Right hindlimb (tissue), 1 donor: ENCODE measurements at places on chromosomes 6 and 20.

DNA sequence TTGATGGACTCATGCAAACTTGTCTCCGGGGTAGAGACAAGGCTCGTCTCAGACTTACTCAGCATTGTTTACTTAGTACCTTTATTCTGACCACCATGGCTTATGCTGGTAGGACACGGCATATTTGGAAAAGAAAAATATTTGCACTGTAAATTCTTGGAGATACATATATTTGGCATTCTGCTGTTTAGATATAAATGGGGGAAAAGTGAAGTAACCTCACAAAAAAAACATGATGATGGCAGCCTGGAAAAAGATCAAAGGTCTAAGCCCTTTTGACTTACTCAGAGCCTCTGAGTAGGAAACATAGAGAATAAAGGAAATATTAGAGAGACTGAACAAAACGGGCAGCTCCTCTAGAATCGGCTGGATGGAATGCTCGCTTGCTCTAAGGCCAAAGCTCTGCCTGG lies 32.5 kb downstream of the PDE10A start:
- DNase-seq, result no peak

DNA sequence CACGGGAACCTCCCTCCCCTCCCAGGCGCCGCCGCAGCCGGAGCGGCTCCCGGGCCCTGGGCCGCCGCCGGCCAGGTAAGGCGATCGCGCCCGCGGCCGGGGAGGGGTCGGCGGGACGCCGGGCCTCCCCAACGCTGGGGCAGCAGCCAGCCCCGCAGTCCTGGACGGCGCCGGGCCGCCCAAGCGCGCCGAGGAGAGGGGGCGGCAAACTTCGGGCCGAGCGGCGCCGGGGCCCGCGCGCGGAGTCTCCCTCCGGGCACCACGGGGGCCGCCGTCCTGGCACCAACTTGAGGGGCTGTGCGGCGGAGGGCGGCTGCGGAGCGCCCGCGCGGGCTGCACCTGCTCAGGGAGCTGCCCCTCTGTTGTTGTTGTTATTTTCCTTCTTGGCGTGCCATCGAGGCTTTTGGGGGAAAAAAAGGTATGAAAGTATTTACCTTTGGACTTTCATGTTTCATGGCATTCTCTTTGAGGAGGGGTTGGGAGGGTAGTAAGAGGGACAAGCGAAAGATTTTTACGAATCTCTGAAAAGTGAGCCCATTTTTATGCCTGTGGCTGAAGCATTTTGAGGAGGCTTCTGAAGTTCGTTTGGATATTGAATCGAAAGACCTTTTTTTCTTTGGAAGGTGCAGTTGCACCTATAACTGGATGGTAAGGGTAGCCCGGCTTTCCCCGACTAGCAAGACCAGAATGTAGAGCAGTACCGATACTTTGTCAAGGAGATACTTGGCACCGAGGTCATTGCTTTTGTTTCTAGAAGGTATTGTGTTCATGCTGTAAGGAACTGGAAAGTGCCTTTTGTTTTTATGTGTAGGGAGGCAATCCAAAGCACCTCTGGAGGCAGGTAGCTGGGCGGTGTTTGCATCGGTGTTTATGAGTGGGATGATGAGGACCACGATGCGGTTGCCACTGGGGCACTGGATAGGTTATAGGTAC lies at the start of gene RNF182:
TSS of gene RNF182 (plus strand) at position 4 of the 933 bp plus-strand sequence. CDS start 52,168 bp downstream, outside the sequence.
- peak; percentile 20 for DNase-seq

DNA sequence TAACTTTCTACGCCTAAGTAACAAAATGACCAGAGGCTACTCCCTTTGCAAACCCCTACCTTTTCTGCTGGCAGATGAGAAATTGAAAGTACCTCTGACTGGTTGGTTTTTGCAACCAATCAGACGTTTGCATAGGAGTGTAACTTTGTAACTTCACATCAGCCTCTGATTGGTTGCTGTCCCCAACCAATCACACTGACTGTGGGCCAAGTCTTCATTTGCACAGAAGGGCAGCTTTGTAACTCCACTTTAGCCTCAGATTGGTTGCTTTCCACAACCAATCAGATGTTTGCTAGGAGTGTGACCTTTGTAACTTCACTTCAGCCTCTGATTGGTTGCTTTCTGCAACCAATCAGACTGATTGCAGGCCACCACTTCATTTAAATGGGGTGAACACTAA lies 89.1 kb downstream of the ME1 start:
- DNase-seq, result no peak

GRCh38 chr6:34658605-34659265 lies 37.8 kb downstream of the ILRUN start:
- no peak for DNase-seq

DNA sequence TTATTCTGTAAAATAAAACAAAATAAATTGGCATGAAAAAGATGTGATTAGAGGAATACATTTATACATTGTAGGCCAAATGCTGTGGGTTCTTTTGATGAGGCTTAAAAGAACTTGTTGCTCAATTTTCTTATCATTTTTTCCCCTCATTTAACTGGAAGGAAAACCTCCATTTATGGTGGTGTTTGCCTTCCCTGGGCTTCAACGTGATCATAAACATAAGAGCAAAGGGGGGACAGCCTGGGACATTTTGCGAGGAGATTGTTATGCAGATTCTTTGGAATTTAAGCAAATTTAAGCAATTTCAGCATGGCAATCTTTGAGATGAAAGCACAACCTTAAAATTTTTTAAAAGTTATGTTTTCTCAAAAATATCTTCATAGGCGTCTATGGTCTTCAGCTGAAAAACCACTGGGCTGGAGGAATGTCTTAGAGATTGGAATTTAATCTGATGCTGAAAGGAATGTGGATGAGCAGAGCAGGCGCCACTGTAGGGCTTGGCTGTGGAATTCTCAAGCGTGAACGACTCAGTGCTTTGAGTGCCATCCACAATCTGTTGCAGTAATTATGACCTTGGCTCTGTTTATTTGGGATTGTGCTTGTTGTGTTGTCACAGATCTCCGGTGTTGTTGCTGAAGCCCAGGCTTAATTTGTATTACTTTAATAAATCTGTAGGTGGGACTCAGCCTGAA lies 149.4 kb upstream of the MLIP start:
- DNase-seq, result no peak

- no peak for DNase-seq
Observed at GRCh38 chr6:1055015-1055921, 256.6 kb upstream of the FOXQ1 start.

GRCh38 chr6:72683797-72684196 lies 61.9 kb downstream of the KCNQ5 start:
- DNase-seq, result no peak

DNA sequence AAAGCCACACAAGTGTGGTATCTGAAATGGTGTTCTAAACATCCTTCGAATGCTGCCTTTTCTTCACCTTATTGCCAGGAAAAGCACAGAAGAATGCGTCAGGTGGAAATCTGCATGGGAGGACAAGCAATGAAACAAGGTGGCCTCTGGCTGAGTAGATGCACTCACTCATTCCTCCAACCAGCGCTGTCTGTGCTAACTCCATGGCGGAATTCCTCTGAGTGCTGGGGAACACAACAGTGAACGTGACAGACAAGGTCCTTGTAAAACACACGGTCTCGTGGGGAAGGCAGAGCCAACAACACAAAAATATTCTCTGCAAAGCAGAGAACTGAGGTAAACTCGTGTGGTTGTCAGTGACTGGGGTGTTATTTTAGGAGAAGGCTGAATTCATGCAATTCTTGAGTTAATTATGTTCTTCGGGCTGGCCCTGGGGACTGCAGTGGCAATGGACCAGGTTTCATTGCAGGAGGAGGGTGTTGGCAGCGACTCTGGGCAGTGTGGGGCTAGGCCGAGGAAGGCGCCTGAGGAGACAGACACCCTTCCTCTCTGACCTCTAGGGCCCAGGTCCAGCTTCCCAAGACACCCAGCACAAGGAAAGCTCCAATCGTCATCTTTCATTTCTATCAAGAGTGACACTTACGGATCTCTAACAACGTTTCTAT lies 339.7 kb downstream of the PRKN start:
- DNase-seq, result no peak

DNA sequence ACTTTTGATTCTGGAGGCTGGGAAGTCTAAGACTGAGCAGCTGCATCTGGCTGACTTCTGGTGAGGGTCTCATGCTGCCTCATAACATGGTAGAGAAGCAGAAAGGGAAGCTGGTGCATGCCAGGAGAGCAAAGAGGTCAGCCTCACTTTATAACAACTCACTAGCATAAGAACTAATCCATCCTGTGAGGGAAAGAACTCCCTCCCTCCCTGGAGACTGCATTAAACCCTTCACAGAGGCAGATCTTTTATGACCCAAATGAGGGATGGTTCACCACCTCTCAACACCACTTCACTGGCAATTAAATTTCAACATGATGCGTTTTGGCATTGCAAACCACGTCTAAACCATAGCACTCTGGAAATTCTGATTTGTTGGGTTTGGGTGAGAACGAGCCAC lies 33.9 kb downstream of the STXBP5 start:
- DNase-seq, result no peak

DNA sequence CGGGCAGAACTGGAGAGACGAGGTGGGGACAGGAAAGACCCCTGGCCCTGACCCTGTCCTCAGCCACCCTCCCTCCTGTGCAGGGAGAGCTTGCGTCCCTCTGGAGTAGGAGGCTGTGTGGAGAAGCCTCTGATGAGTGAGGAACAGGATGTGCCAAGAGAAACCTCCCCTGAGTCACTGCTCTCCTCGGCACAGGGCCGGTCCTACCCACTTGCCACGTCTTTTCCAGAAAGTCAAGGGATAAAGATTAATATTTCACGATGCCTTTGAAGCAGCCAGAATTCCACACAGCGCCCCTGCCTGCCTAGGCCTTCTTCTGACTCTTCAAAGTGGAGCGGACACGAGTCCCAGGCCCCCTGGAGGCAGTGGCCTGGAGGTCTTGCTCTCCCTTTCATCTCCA lies 34.9 kb upstream of the THBS2 start:
- DNase-seq, result no peak

GRCh38 chr6:11608600-11609323 lies 71.2 kb downstream of the TMEM170B start:
- DNase-seq, result no peak

DNA sequence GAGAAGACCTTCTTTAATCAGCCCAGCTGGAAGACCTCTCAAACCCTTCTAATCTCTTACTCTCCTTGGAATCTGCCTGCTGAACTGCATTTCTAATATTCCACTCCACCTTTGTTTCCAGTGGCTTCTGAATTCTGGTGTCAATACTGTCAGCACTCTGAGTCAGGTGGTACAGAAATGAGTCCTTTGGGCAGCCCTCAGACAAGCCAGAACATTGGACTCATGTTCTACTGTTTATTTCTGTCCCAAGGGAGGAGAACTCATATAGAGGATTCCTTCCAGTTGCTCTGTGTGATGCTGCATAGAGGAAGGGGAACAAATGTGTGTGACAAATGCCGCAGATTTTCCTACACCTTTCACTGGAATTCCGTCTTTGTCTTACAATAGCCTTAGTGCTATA lies 114.8 kb downstream of the PHF3 start:
- DNase-seq, result no peak

GRCh38 chr6:147390909-147391536 lies 117.5 kb upstream of the SAMD5 start:
- DNase-seq, result peak; percentile 34

- DNase-seq, result no peak
Observed at GRCh38 chr20:17959257-17959627, 9.4 kb downstream of the SNX5 start.

DNA sequence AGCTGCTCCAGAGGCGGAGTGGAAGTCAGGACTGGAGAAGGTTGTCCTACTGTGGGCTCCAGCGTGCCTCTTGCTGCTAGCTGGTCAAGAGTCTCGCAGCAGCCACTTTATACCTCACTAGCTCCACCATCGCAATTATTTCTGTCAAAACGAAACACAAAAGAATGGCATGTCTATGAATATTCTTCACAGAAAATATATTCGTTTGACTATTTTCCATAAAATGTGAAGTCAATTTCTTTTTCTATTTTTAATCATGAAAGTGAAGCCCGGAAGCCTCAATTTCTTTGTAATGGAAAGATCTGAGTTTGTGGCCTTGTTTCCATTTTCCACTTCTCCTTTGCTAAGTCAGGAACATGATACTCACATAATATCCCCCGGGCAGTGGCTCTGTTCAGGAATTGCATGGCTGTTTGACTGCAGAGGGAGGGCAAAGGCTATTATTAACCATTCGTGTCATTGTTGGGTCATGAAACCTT lies 51.7 kb downstream of the DTD1 start:
- peak; percentile 45 for DNase-seq

- DNase-seq, result no peak
Observed at GRCh38 chr20:46951405-46951804, 56.8 kb downstream of the EYA2 start.

DNA sequence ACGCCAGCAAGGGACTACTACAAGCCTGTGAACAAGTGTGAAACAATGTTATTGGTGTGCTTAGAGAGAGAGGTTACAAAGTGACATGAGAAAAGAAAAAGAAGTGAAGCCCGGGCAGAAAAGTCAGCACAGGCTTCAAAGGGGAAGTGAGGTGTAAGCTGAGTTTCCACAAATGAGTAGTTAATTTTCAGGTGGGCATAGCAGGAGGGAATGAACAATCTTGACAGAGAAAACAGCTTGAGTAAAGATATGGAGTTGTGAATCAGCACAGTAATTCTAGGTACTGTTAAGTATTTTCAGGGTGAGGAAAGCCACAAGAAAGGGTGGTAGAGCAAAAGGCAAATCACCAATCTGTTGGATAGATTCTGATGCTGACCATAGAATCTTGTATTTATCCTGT lies 4.3 kb downstream of the KCNQ5 start:
- no peak for DNase-seq

DNA sequence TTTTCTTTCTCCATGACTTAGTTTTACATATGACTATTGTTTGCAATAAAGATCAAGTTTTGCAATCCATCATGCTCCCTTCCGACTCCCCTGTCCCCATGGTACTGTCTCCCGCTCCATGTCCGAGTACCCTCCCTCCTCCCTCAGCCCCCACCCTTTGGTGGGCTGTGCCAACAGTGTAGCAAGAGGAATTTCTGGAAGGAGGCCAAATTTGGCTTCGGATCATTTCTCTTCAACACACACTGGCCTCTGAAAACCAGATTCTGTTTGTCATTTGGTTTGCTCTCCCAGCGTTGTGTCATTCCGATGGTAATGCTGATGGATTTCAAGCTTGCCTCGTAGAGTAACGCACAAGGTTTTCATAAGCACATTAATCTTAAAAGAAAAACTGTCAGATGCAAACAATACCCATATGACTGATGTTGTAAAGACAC lies 22.9 kb upstream of the PAX1 start:
- DNase-seq, result peak; percentile 57

DNA sequence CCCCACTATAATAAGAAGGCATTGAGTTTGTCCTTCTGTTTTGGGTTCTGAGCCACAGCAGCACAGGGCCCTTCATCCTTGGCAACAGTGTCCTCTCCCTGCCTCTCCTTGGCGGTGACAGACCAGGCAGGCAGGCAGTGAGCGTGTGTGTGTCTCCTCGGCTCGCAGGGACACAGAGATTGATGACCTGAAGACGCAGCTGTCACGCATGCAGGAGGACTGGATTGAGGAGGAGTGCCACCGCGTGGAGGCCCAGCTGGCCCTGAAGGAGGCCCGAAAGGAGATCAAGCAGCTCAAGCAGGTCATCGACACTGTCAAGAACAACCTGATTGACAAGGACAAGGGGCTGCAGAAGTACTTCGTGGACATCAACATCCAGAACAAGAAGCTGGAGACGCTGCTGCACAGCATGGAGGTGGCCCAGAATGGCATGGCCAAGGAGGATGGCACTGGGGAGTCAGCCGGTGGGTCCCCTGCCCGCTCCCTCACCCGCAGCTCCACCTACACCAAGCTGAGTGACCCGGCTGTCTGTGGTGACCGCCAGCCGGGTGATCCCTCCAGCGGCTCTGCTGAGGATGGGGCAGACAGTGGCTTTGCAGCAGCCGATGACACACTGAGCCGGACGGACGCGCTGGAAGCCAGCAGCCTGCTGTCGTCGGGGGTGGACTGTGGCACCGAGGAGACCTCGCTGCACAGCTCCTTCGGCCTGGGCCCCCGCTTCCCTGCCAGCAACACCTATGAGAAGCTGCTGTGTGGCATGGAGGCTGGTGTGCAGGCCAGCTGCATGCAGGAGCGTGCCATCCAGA lies 24.0 kb downstream of the SDCBP2 start:
- DNase-seq, result no peak
